ENCODE measurements at places on chromosomes 12 and 14.

DNA sequence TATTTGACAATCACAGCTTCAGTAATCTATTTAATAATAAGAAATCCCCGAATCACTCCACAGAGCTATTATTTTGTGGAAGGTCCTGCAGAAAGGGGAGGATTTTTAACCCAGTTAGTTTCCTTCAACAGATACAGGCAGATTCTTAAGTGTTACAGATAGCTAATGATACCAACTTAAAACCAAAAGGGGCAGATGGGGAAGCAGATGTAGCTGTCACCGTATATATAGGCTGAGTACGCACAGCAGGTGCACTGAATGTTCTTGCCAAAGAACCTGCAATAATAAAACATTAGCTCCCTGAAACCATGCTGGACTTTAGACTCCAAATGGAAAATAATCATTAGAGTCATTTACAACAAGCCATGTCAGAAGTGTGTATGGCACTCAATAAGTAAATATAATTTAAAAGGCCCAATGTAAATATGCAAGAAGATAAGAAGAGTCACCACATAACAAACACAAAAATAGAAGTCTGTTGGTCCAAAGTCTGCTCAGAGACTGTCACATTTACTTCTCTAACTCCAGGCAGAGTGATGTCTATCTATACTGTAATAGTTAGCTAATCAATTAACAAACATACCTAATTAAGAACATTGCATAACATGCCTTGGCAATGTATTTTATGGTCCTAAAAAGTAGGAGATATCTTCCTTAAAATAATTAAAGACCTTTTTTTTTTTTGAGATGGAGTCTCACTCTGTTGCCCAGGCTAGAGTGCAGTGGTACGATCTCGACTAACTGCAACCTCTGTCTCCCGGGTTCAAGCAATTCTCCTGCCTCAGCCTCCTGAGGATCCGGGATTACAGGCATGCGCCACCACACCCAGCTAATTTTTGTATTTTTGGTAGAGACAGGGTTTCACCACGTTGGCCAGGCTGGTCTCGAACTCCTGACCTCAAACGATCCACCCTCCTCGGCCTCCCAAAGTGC, 78.8 kb downstream of the SEC23A start:
- no peak for DNase-seq

DNA sequence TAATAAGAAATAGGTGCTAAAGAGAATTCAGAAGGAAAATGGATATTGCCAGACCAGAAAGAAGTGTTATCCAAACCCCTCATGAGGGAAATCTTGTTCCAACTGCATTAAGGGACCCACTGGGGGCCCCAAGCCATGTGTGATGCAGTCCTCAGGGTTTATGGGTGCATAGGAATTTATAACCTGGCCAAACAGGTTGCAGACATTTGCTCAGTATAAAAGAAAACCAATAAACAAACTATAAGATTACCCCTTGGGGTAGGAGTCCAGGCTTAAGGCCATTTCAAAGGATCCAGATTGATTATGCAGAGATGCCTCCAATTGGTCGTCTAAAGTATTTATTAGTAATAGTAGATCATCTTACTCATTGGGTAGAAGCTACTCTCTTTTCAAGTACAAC, 240.9 kb upstream of the DIO3 start:
- DNase-seq: no peak

DNA sequence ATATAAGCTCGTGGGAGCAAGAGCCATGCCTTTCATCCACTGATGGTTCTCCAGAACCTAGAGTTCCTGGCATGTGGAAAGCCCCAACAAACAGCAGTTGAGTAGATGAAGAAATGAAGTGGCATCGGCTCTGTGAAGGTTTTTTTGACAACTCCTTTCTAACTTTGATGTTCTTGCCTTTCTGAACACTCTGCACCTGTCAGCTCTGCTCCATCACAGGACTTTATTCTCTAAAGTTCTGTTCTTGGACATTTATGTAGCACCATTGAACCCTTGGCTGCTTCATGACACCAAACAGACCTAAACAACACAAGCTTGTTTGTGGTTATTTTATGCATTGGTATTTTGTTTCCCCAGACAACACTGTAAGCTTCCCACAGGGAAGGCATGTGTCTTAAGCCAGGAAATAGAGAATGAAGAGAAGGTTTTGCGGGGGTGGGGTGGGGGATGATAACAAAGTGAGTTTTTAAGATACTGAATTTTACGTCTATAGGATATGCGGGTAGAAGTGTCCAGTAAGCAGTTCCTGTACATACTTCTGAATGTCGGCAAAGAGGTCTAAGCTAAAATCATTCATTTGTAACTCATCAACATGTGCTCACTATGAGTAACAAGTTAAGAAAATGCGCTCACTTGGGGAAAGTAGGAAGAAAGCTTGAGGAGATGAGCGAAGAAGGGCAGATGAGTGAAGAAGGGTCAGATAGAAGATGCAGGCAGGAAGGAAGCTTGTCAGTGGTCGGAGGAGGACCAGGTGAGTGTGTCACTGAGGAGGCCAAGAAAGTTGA, 146.0 kb upstream of the PLEKHG7 start:
- DNase-seq: no peak

- DNase-seq: no peak
Observed at GRCh38 chr14:69270795-69271708, 11.1 kb downstream of the GALNT16 start.

DNA sequence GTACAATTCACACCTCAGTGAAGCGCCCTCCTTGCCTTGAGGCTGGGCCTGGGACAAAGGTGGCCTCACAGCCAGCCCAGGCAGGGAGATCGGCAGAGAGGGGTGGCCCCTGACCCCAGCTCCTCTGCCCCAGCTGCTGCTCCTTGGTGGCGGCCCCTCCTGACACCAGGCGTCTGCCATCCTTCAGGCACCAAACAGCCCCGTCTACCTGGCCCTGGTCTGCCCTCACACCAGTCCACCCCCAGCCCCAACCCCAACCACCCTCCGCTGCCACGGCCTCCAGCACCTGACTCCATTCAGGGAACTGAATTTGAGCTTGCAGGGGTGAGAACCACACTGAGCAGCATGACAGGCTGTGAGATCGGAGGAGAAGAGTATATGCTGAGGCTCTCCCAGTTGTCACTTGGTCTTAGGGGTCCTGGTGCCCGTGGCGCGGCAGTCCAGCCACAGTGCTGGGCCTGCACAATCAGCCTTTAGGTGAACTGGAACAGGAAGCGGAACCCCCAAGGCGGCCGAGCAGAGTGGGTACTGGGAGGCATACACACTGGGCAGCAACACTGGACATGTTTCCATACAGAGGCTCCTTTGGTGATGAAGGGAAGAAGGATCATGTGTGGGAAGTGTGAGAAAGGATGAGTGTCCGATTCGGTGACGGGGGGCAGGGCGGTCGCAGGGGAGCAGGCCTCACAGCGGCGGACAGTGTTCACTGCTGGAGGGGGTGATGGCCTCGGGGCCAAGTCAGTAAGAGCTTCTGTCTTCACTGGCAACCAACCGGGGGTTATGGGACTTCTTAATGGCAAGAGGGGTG, 18.7 kb downstream of the ZFYVE21 start:
- no peak for DNase-seq

DNA sequence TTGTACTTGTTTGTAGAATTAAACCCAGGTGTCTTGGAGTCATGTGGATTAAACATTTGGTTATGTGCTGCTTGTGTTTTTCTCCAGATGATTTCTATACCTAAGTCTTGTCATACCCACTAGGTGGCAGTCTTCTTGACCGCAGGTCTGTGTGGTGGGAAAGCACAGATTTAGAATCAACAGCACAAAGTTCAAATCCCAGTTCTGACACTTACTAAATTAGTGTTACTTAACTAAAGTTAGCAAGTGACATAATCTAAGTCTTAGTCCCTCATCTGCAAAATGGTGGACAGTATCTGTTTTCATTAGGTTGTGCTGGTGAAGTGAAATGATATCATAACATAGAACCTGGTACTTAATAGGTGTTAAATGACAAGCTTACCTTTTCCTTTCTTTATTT, 151.0 kb upstream of the ARHGAP5 start:
- no peak for DNase-seq

DNA sequence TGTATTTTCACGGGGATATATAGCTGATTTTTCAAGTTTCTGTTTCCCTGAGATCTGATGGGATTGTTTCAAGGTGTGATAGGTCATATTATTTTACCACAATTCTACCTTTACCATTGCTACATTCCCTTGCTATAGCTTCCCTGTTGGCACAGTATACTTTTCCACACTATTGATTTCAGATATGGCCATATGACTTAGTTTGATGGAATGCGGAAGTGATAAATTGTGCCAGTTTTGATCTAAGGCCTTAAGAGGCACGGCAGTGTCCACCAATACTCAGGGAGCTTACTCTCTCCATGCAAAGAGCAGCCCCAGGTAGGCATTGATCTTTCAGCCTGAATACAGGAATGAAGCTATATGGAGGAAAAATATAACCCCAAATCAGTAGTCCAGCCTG, 315.7 kb downstream of the SLC16A7 start:
- no peak for DNase-seq

DNA sequence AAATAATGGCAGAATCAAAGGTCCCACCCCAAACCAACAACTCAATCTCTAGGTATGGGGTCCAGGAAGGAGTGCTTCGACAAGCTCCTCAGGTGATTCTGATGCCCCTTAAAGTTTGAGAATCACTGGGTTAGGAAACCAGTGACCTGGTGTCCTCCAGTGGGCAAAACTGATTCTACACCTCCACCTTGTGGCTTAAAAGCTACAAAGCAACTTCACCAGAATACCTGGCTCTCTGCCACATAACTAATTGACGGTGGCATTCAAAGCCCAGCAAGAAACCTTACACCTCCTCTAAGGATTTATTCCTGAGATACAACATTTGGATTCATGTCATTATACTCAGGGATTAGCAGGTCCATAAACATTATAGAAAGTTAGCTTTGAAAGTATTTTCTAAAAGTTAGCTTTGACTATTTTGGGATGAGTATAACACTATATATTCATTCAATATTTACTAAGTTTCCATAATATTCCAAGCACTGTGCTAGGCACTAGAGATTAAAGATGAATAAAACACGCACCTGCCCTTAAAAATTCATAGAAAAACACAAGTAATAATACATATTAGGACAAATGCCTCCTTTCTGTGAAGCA, 45.4 kb downstream of the DCAF5 start:
- no peak for DNase-seq

All from stimulated activated CD4-positive, alpha-beta T cell treated with anti-CD3 and anti-CD28 coated beads, Interleukin-1b, Interleukin-23, amount 100 ng/mL, for 48 hours (primary cell).